Islet precursor cell (in vitro differentiated cells): ENCODE measurements at places on chromosomes 5 and 9.

DNA sequence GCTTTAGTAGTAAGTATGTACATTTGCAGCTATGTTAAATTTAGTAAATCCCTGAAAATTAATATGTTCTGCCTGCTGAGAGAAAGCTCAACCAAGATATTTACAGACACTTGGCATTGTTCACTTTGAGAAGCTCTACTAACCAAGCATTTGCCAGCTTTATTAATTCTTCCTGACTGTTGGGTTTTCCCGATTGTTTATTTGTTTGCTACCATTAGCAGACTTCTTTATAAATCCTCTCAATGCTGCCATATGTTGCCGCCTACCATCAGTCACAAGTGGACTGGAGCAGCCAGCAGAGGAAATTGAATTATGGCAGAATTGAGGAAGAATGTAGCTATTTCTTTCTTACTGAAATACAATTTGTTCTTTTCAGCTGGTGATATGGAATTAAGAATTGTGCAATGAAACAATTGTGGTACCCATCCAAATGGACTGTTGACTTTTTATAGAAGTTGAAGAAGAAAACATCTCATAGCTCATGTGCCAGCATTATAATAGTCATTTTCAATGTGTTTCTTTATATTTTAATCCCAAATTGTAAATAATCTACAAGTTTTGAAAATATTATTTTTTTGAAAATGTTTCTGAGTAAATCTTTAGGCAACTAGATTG, 588.7 kb upstream of the CDH6 start:
- no peak for DNase-seq

GRCh38 chr9:110143950-110144545, 63.9 kb downstream of the C9orf152 start:
- DNase-seq, result no peak

GRCh38 chr5:537621-538071, 13.4 kb upstream of the SLC9A3 start:
- no peak for DNase-seq

GRCh38 chr5:87242242-87242641, 25.4 kb upstream of the RASA1 start:
- DNase-seq, result no peak

GRCh38 chr9:130331573-130331972, 66.0 kb downstream of the HMCN2 start:
- DNase-seq, result peak; percentile 80

DNA sequence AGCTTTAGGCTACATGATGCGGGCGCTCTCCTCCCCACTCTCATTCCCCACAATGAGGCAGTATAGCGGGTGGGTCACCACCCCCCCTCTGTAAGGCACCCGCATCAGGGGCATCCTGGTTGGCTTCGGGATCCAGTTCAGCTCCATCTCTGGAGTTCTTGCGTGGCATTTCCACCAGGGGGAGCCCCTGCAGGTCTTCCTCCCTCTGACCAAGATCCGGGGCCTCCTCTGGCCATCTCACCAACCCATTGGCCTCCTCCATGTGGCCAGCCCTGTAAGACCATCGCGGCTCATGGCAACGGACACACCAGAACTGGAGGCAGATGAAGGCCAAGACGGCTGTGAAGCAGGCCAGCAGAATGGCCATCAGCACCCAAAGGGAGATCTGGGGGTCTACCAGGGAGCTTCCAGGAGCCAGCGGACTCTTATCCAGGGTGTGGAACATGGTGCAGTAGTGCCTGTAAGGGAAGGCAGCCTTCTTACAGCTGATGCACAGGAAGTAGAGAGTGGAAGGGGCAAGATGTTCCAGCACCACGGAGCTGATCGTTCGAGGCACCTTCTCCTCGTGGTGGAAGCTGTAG, 77.0 kb downstream of the CYFIP2 start:
- DNase-seq, result no peak

GRCh38 chr5:175589714-175590113, 68.2 kb upstream of the HRH2 start:
- DNase-seq, result no peak
